ENCODE measurements at places on chromosomes 6 and 20. TPM values are rescaled to one million over a fixed set of nuclear protein-coding genes. Genes with fewer than 3 reads are reported as not detected.

DNA sequence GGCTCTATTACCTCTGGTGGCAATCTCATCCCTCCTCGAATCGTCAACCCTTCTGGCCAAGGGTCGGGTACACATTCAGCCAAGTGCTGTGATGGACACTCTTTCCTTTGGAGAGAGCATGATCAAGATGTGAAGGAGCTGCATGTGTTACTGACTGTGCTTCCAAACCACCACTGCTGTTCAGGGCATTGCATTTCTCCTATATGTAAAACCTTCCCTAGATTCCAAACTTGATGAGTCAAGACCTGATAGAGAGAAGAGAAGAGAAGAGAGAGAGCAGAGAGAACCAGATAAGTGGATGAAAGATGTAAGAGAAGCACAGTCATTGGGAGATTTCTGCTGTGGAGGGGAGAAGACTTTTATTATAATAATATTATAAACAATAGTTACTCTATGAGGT, 162.2 kb downstream of the KCNQ5 start:
- DNase-seq = no peak

DNA sequence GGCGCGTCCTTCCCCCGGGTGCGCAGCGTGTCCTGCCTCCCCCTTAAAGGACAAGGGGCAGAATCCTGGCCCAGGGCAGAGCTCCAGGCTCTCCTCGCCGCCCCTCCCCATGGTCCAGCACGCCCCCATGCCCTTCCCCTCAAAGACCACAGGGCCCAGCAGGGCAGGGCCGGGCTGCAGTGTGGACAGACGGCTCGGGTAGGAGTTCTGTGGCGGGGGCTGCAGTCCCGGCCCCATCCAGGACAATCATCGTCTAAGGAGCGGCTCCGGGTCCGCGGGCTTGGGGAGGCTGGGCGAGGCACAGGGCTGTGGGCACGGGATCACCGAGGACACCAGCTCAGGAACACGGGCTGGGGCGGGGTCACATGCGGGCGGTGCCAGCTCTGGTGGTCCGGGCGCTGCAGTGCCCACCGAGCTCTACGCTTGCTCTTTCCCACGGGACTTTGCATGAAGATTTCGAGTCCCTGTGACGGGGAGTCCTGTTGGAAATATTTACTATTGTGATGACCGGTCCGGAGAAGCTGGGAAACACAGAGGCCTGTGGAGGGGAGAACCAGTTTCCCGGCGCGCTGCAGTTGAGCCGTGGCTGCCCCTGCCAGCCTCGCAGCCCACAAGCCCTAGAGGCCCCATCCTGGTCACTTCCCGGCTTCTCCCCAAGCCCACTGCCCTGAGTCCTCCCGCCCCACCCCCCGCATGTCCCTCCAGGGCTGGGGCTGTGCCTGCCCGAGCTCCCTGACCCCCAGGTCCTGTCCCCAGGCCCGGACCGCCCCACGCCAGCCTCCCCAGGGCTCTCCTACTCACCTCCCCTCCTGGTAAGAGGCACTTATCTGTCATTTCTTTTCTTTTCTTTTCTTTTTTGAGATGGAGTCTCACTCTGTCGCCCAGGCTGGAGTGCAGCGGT, 20.6 kb downstream of the SLC17A9 start:
- DNase-seq = no peak

DNA sequence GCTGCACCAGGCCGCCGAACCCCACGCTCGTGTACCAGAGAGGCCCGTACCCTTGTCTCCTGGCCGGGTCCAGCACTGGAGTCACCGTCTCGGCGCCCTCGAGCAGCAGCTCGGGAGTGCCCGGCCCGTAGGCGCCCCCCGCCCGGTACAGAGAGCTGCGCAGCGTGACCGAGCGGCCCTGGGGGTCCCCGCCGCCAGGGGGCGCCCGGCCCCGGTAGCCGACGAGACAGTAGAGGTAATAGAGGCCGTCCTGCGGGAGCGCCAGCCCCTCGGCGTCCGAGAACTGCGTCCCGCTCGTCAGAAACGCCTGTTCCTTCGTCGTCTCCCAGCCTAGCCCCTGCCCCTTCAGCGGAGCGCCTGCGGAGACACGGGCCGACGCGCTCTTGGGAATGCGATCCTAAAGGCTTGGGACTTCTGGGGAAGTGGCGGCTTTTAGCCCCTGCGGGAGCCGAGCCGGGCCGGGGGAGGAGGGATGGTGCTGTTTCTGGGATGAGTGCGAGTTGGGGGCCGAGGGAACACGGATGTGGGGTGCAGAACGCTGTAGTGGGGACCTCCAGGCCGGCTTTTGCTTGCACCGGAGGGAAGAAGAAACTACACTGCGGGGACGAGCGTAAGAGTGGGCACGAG, 1.3 kb downstream of the LTB start:
- peak; percentile 94 for DNase-seq

DNA sequence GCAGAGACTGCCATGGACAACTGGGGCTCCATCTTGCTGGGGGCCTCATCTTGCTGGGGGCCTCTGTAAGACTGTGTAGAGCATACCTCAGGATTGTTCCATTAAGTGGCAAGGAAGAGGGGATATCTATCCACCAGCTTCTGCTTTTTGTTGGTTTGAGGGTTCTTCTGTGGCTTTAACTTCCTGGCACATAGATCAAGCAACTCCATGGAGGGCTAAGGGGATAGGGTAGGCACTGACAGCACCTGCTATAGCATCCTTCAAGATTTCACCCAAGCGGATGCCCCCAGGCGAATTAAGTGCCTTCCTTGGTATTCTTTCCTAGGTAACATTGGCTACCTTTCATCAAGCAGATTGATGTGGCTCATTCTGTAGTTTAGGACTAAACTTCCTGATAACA, 3.8 kb upstream of the LRRN4 start:
- no peak for DNase-seq

- DNase-seq = no peak
Observed at GRCh38 chr6:106677282-106677681, 47.9 kb downstream of the QRSL1 start.

DNA sequence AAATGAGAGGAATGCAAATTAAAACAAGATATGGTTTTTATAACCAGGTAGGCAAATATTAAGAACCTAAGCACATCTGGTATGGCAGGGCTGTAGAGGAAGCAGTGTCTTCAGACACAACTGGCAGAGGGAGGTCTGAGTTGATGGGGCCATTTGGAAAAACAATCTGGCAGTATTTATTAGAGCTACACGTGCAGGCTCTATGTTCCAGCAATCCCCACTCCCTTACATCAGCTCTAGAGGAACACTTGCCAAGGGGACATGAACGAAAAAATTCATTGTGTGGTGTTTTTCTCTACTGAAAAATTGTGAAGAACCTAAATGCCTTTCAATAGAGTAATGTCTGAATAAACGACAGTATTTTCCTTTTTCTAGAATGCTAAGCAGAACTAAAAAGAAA, 111.6 kb upstream of the EDN1 start:
- DNase-seq = no peak

DNA sequence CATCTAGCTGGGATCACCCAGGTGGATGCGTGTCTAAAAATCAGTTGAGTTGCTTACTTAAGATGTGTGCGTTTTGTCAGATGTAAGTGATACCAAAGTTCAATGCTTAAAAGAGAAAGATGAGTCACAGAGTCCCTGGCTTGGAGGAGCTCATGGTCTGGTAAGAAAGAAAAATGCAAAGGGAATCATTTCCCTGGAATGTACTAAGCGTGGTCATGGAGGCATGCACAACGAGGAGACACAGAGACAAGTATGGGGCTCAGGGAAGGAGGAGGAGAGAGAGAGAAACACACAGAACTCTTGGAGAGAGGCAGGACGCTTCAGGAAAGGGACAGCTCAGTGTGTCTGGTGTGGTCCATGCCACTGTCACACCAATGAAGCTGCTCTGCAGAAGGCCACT, 186.9 kb upstream of the GMDS start:
- no peak for DNase-seq

DNA sequence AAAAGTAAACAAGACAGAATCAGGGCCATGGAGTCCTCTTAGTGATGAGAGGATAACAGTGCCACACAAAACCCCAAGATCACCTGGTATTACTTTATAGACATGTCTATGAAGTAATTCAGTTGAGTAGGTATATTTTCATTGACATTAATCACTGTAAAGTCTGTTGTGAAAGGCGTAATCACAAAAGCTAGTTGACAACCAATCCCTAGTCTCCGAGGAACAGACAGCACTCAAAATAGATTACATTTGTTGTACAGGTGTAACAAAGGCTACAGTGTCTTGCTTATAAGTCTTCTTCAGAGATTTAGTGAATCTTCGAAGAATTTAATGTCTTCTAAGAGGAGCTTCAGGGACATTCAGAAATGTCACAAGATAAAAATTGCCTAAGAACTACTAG, 120.1 kb downstream of the TMEM200A start:
- no peak for DNase-seq

DNA sequence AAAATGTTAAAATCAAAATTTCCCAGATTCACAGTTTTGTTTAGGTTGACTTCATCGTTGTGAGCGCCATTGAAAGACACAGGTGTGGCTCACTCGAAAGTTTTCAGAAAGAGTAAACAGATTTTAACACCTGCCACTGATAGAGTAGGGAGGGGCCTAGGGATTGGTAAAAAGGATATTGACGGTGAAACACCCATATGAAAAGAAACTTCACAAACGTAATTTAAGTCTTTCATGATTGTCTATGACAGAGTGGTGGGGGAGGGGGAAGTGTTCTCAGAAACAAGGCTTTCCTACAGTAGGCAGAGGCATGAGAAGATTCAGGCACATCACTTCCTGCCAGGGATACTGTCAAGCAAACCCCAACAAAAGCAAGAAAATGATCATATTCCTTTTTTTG, 101.4 kb downstream of the PERP start:
- no peak for DNase-seq

The SIRPG gene
- not detected for total RNA-seq

DNA sequence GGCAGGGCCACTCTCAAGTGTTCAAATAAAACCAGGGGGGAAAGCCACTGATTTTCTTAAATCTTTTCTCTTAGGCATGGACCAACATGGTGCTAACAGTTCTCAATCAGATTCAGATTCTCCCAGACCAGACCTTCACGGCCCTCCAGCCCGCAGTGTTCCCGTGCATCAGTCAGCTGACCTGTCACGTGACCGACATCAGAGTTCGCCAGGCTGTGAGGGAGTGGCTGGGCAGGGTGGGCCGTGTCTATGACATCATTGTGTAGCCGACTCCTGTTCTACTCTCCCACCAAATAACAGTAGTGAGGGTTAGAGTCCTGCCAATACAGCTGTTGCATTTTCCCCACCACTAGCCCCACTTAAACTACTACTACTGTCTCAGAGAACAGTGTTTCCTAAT, 41.5 kb upstream of the SMIM28 start:
- DNase-seq = no peak

GRCh38 chr6:167399599-167399998, 74.7 kb downstream of the TTLL2 start:
- DNase-seq = no peak

- DNase-seq = no peak
Observed at GRCh38 chr20:3242172-3242692, 3.2 kb upstream of the SLC4A11 start.

The TTK gene
- total RNA-seq = 2.3 TPM

All from activated B cell treated with CpG ODN at 0.5 μM for 24 hours (primary cell).